ENCODE measurements at places on chromosomes 2 and 18.

DNA sequence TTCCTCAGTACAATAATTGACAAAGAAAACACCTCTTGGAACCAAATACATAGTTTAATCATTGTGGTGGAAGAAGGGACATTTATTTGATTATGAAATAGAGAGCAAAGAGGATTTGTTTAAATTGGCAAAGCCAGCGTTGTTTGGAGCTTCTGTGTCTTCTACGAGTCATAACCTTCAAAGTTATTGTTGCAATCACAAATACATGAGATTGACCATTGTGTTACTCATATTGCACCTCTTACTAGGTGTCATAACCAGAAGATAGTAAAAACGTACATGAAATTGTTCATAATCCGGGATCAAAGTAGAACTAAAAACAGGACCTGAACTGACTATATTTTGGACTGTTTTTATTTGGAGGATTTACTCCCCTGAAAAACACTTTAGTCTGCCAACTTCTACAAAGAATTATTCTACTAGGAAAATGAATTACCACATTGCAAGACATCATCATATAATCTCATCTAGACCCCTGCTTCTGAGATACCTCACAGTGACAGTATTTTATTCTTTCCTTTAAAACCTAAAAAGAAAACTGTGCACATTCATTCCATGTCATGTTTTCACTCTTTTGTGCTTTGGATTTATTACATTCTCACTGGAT is 151.7 kb upstream of the KLF7 start:
- DNase-seq: no peak

GRCh38 chr18:78230911-78231310 is 748.7 kb upstream of the SALL3 start:
- no peak for DNase-seq

GRCh38 chr2:237895544-237896506 is 36.4 kb downstream of the RAMP1 start:
- no peak for DNase-seq

- DNase-seq: no peak
Observed at GRCh38 chr2:226142463-226142862, 657.2 kb downstream of the IRS1 start.
